ENCODE measurements at places on chromosomes 2 and 18.
A peak's percentile ranks its signal among the peaks of the same experiment; 100 is the strongest.

GRCh38 chr2:222000326-222000725 lies 298.5 kb downstream of the PAX3 start:
- peak; percentile 82 for DNase-seq

DNA sequence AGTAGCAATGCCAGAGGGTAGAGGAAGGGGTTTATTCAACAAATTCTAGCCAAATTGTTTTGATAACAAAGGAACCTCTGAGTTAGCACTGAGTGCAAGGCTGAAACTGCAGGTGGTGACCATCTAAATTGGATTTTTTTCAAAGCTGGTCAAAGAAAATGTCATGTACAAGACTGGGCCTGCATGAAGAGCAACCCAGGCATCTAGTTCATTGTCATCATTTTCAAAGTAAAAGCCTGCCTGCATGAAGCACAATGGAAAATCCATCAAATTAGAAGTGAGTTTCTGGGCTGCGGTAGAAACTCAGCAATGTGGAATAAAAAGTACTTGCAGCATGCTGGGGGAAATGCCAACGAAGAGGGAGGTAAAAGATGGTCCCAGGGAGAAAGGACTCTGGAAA lies 80.8 kb upstream of the PPP1CB start:
- no peak for DNase-seq

GRCh38 chr2:161379740-161380139 lies 36.4 kb upstream of the TBR1 start:
- no peak for DNase-seq

- DNase-seq = no peak
Observed at GRCh38 chr2:136045835-136046570, 60.6 kb upstream of the DARS1 start.

DNA sequence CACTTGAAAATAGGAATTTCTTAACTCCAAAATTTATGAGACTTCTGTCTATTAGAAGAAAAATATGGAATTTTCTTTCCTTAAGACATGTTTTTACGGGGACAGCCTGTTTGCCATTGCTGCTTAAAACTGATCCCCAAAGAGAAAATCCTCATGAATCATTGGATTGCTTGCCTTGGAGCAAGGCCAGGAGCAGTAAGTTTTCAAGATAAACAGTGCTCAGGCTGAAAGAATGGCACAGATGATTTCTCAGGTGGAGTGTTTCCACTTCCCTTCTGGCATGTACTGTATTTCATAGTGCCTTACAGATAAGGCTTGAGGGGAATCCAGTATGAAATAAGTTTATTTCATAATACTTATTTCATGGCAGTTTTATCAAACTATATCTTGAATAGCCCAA lies 74.3 kb upstream of the MMADHC start:
- DNase-seq = peak; percentile 73

DNA sequence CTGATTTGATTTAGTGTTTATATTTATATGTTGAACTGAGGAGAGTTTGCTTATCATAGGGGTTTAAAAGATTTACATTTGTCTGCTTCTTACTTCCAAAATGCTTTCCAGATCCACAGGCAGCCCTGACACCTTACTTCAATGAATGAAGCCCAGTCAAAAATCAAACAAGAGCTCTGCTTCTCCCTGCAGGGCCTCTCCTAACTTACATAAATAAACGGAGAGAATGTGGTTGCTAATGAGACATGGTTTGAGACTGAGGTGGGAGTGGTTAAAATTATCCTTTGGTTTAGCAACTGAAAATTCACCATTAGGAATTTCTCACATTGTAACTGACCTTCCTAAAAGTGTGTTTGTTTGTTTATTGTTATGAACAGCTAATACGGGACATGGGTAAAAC lies 612.3 kb upstream of the FANCL start:
- DNase-seq = no peak

- no peak for DNase-seq
Observed at GRCh38 chr2:113213061-113213930, 39.5 kb downstream of the PSD4 start.

GRCh38 chr2:178756843-178757242 lies 50.4 kb downstream of the TTN start:
- peak; percentile 50 for DNase-seq

DNA sequence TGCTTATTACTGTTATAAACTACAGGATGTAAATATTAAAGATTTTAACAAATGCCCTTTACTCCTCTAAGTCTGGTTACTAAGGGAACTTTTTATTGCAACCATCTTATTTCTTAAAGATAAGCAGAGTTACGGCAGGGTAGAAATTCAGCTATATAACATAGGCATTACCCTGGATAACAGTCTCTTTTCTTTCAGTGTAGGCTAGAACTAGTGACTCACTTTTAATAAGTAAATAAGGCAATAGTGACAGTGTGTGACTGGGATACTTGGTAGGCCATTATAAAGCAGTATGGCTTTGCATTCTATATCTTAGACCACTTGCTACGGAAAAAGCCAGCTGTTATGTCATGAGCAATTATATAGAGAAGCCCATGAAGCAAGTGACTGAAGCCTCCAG lies 1041.0 kb upstream of the NRXN1 start:
- no peak for DNase-seq

DNA sequence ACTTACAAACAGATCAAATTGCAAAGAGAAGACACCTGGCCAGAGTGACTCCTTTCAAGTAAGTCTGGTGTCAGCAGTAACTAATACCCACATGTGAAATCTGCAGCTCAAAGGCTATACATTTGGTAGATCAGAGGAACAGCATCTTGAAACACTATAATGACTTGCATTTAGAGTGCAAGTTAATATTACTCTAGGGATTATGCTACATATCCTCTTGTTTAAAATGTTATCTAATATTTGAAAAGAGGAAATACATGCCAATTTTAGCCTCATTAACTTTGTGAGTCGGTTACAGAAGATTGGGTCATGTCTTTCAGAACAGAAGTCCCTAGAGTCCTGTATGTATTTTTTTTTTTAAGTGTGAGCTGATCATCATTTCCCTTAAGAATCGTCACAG lies 15.2 kb downstream of the LANCL1 start:
- no peak for DNase-seq

- no peak for DNase-seq
Observed at GRCh38 chr2:45006041-45006941, 3.0 kb downstream of the SIX2 start.

DNA sequence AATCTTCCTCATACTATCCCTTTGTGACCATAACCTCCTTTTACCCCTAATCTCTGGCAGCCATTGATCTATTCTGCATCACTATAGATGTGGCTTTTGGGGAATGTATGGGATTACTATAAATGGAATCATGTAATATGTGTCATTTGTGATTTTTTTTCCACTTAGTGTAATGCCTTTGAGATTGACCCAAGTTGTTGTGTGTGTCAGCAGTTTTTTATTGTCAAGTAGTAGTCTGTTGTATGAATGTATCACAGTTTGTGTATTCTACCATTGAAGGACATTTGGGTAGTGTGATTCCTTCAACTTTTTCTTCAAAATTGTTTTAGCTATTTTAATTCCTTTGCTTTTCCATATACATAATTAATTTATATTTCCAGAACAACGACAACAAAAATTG lies 18.6 kb downstream of the VRK2 start:
- DNase-seq = no peak

- DNase-seq = no peak
Observed at GRCh38 chr18:38473535-38473934, 907.9 kb upstream of the CELF4 start.

DNA sequence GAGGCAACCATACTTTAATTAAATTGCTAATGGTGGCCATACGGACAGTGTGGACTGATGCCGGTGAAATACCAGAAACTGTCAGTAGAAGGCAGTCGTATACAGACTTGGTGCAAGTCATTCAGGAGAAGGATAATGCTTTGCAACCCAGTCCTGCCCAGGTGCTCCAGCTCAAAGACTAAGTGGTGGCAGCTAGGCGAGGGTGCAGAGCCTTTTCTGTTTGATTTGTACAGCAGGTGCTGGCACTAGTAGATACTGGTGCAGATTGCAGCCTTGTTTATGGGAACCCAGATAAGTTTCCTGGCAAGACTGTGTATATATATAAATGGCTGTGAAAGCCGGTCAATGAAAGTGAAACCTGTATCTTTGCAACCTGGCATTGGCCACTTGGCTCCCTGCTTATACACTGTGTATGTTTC lies 208.3 kb upstream of the SYT4 start:
- DNase-seq = no peak

DNA sequence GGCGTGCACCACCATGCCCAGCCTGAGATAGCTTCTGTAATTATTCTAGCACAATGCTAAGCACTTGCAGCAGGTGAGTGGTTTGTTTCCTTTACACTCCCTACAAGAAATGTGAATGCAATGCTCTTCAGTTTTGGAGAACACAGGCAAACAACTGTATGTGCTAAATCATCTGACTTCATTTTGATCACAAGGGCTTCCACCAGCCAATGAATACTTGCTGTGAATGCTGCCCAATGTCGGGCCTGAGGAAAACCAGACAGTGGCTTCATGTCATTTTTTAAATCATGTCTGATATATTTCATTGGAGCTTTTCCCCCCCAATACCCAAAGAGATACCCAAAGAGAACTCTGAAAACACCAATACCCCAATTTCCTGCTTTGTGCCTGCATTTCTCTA lies 155.6 kb upstream of the XPO1 start:
- DNase-seq = no peak

DNA sequence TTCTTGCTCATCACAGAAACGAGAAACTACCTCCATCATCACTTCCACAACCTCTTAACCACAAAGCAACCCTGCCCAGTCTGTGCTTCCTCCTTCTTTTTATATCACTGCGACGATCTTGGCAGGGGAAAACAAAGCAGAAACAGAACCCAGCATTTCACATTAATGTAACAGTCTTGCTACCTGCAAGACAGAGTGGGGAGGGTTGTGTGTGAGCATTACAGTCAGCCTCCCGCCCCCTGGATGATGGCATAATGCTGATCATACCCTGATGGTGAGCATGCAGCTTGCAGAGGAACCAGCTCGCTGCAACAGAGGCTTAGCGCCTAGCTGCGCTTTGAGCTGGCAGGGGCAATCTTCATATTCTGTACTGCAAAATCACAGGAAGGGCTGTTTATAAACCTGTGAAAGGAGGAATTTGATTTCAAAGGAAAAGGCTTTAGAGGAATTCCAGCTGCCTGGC lies 376.1 kb downstream of the IRS1 start:
- DNase-seq = peak; percentile 26

DNA sequence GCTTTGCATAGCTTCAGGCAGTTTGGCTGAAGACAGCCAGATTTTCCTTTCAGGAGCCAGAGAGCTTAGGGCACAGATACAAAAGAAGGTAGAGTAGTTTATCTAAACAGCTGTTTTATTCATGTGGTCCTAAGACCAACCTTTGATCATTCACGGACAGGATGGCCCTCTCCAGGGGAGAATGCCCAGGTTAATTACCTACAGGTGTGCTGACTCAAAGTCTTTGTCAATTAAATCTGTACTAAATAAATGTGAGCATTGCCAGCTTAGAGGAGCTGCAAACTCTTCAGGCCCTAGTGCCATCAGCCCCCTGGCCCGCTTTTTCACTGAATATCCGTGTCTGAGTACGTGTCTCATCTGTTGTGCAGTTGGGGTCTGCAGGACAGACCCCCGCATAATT lies 554.7 kb downstream of the NUP35 start:
- no peak for DNase-seq

GRCh38 chr2:212451786-212452231 lies 86.8 kb downstream of the ERBB4 start:
- peak; percentile 96 for DNase-seq

GRCh38 chr18:60157810-60158209 lies 214.8 kb downstream of the MC4R start:
- no peak for DNase-seq

DNA sequence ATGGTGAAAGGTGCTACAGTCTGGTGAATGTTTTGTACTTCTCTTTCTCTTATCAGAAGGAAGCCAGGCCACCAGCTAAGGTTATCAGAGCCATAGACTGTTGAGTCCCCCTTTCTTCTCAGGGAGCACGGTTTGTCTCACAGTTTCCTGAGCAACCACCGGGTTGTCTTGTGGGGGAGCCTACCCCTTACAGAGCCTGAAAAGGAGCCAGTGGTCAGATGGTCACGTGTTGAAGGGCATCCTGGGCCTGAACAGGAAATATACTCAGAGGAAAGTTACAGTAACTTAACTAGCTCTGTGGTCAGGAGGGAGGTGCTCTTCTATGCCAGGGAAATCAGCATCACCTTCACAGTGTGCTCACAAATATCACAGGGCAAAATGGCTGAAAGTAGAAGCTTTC lies 11.6 kb downstream of the CD28 start:
- no peak for DNase-seq

DNA sequence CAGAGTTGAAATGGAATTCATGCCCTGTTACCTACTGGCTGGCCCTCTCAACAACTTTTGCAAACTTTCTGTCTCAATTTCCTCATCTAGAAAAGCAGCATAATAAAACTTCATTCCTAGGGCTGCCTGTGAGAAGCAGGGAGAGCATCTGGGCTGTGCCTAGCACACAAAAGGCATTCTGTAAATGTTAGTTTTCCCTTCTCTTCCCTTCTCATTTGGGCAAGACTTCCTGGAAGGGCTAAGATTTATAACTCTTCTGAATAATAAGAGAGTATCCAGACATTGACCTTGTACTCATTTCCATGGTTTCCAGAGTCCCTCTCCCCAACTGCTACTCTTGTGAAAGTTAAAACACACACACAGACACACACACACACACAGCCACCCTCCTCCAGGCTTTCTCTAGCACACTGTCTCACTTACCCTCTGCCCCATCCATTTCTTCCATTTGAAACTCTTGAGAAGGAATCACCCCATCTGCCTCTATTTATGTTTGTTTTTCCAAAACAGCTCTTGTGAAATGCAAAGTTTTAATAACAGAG lies 302.1 kb downstream of the SMAD2 start:
- no peak for DNase-seq

DNA sequence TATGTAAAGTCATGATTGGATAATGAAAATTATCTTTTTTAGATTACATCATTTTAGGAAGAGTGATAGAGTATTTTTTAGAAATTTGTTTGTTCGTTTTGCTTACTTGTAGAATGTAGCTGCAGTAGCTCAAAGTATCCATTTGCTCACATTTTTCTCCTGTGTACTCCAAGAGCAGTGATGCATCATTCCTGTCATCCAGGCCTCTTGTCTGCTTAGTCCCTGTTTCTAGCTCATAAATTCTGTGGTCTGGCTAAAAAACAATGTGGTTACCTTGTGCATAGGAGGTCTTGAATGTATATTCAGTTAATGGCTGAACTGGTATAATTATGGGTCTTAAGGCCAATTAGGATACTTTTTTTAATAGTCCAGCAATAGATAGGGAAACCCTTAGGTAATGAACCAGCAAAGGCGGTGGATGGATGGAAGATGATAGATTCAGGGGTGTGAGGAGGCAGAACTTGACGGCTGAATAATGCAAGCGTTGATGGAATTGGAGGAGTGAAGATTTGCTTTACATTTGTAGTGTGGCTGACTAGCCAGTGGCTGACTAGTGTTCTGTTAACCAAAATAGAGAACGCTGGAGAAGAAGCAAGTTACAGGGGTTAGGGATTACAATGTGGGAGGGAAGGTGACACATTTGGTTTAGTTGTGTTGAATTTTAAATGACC lies 145.0 kb downstream of the ZNF407 start:
- DNase-seq = peak; percentile 52

All from kidney glomerular epithelial cell (primary cell).